IMR-90 (cell line): ENCODE measurements at places on chromosomes 4 and X.
A peak's percentile ranks its signal among the peaks of the same experiment; 100 is the strongest.

DNA sequence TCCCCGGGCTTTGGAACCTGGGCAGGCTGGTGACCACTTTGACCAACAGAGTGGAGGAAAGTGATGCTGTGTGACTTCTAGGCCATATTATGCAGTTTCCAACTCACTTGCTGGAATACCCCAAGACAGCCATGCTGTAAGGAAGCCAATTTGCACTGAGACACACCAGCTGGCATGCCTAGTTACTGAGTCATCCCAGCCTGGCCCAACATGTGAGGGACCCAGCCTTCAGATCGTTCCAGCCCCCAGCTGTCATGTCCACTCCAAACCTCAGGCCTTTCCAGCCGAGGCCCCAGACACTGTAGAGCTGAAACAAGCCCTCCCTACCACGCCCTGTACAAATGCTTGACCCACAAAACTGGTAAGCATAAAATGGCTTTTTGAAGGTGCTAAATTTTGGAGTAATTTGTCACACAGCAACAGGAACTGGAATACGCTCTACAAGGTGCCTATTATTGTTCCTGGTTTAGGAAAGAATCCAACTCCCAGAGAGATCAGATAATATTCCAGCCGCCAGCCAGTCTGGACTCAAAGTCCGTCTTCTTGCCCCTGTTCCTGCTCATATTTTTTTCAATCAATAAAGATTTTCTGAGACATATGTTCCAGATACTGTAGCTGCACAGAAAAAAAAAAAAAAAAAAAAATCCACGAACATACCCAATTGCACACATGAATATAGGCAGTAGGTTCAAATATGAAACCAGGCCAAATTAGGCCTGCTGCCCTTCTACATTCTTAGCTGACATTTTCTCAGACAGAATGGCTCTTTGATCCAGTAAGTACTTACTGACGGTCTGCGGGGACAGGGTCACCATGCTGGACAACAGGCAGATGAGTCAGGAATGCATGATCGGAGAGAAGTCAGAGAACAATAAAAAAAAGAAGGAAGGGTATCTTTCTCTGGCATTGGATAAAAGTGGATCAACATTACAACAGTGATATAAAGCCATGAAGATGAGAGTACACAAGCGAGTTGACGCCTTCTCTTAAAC, 35.1 kb downstream of the SH3KBP1 start:
- DNase-seq, result peak; percentile 65

- peak; percentile 61 for DNase-seq
Observed at GRCh38 chrX:68650491-68650890, 3.0 kb downstream of the STARD8 start.

GRCh38 chr4:26737385-26737784, 123.3 kb upstream of the STIM2 start:
- DNase-seq, result peak; percentile 77

- no peak for DNase-seq
Observed at GRCh38 chr4:39931441-39931901, 46.2 kb downstream of the PDS5A start.

DNA sequence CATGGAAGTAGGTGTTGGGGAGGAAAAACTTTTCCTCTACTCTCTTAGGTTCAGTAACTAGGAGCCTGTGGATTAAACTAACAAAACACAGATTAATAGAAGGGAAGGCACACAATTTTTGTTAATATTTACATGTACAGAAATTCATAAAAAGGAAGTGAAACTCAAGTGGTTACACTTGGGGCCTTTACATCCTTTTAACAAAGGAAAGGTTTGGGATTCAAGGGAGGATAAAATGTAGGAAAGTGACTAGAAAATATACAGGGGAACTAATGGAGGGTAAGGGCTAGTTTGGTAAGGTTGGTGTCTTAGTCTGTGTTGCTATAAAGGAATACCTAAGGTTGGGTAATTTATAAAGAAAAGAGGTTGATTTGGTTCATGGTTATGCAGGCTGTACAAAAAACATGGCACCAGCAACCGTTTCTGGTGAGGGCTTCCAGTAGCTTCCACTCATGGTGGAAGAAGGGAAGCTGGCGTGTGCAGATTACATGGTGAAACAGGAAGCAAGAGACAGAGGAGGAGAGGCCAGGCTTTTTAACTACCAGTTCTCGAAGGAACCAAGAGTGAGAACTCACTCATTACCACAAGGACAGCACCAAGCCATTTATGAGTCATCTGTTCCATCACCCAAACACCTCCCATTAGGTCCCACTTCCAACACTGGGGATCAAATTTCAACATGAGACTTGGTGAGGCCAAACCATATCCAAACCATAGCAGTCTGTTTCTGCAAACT, 124.4 kb downstream of the CHRDL1 start:
- no peak for DNase-seq

DNA sequence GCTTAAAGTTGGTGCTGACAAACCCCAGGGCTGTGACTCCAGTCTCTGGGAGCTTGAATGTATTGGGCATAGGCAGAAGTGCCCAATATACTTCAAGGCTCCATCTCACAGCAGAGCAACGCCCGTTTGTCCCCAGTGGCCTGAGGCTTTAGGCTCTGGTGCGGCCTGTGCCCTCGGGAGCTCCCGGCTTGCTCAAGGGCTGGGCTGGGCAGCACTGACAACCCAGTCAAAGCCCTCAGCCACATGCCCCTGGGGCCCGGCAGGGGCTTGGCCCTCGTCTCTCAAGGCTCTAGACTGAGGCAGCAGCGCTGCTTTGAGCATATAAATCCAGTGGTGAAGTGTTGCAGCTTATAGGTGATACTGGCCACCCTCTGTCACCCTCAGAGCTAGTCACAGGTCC, 203.7 kb downstream of the AFAP1 start:
- DNase-seq, result no peak

DNA sequence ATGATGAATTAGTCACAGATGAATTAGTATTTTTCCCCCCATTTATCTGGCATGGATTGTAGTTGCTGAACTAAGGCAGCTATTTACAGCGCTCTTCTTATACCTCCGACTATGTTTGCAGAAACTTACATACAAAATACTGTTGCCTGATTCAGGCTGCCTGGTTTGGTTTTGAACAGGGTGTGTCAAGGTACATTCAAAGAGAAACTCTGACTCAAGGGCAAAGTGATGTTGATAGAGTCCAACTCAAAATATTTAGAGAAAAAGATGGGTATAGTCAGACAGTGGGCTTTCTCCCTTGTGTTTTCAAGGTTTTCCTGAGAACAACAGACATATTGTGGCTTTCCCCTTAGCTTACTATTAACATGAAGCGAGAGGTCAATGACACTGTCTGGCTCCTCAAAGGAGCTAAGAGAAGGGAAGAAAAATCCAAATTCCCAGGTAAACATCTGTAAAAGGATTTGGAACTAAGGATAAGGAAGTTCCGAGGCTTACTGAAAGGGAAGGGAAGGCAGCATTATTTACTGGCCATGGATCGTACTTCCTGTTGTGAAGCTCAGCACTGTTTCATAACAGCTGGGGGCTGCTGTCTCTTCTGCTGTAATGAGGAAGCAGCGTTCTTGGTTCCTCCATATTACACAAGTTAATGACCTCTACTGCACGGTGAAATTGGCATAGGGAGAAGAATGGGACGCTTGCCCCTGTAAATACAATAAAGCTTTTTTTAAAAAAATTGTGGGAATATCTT, 30.9 kb downstream of the FAM9C start:
- DNase-seq, result no peak

- DNase-seq, result no peak
Observed at GRCh38 chr4:124092541-124092984, 620.0 kb downstream of the ANKRD50 start.

GRCh38 chrX:23904096-23904495, 3.6 kb downstream of the APOO start:
- peak; percentile 40 for DNase-seq

DNA sequence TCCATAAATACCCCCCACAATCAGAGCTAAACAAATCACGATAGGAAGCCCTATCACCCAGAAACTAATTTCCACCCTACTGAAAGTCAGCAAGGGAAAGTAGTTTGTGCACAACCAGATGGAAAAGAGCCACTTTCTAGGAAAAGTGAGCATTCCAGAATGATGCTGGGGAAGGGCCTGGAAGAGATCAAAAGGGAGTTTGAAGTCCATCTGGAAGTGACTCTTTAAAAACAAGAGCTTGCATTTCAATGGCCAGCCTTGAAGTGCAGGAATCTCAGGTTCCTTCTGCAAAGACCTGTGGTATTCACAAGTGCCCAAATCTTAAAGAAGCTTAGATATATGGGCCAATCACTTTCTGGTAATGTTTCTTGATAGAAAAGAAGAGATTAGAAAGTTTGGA, 97.0 kb upstream of the LDB2 start:
- no peak for DNase-seq

DNA sequence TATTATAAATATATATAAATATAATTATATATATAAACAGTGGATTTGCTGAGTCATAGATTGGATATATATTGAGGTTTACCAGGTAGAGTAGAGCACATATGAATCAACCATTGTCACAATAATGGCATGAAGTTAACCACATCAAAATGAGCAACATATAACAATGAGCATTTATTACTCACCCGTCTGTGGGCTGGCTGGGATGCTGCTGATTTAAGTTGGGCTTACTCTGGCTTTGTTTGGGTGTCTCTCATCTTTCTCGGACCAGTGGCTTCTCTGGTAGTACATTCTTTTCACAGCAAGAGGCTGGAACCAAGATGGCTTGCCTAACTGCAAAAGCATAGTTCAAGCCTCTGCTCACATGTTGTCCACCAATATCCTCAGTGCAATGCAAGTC, 111.7 kb upstream of the TAPT1 start:
- DNase-seq, result no peak

GRCh38 chrX:50877310-50877709, 33.2 kb upstream of the BMP15 start:
- no peak for DNase-seq

DNA sequence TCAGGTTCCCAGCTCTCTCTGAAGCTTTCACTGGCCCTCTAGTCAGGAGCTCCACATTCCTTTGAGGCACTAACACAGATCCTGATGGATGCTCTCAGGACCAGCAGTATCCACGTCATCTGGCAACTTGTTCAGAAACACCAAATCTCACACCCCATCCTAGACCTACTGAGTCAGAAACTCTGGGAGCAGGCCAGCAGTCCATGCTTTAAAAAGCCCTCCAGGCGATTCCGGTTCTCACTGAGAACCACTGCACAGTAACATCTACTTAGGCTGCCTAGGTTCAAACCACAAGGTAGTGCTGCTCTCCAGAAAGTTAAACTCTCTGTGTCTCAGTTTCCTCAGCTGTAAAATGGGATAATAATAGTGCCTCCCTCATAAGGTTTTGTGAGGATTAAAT, 55.3 kb downstream of the CCDC158 start:
- peak; percentile 46 for DNase-seq

DNA sequence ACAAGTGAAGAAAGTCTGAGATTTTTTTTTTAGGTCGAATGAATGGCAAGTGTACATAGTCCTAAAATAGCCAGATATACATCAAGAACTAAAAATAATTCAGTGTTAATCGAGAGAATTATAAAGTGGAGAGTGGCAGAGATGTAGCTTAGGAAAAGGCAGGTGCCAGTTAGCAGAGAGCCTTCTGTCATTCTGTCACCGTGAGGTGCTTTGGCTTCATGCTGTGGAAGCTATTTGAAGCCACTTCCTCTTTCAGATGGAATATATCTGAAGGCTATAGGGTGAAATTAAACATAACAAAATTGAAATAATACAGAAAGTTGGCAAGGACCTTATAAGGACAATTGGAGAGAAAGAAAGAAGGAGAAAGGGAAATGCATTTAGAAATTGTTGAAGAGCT, 756.3 kb downstream of the CCSER1 start:
- no peak for DNase-seq

- DNase-seq, result no peak
Observed at GRCh38 chr4:171378323-171378722, 434.9 kb upstream of the GALNTL6 start.

DNA sequence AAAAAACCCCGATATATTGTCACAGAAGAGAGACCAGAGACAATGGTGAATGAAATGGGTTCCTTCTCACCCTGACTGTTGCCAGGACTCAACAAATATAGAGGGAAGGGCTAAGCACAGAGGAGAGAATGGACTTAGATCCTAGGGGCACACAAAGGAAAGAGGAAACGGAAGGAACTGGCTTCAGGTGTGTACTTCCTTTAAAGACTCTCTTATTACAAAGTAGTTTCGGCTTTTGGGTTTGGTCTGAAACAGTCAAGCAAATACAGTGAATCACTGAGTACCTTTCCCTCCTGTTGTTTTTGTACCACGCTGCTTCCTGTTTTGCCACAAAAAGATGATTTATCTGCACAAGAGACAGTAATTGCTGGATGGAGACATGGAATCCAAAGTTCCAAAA, 46.1 kb upstream of the S100G start:
- DNase-seq, result no peak

- no peak for DNase-seq
Observed at GRCh38 chrX:104166735-104167436, 633 bp downstream of the FAM199X start.

GRCh38 chr4:158930639-158930972, 161.8 kb downstream of the FNIP2 start:
- DNase-seq, result no peak

DNA sequence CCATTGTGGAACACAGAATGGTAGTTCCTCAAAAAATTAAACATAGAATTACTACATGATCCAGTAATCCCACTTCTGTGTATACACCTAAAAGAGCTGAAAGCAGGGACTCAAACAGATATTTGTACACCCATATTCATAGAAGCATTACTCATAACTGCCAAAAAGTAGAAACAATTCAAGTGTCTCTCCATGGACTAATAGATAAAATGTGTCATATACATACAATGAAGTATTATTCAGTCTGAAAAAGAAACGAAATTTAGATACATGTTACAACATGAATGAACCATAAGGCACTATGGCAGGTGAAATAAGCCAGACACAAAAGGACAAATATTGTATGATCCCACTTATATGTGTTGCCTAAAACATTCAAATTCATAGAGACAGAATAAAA, 145.1 kb downstream of the ANTXR2 start:
- no peak for DNase-seq

DNA sequence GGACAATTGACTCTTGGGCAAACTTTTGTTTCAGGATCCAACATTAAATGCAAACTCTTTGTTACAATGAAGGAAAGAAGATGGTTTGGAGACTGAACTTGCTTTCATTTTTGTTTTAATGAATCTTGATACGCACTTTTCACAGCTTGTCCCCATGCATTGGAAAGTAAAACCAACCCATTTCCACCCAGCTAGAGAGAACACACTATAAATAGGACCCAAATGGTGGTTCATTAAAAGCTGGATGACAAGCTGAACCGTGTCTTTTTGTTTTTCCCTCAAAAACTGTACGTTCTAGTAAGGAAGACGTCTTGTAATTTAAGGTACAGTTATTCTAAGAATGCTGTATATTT, 95.3 kb upstream of the EGFL6 start:
- DNase-seq, result no peak

DNA sequence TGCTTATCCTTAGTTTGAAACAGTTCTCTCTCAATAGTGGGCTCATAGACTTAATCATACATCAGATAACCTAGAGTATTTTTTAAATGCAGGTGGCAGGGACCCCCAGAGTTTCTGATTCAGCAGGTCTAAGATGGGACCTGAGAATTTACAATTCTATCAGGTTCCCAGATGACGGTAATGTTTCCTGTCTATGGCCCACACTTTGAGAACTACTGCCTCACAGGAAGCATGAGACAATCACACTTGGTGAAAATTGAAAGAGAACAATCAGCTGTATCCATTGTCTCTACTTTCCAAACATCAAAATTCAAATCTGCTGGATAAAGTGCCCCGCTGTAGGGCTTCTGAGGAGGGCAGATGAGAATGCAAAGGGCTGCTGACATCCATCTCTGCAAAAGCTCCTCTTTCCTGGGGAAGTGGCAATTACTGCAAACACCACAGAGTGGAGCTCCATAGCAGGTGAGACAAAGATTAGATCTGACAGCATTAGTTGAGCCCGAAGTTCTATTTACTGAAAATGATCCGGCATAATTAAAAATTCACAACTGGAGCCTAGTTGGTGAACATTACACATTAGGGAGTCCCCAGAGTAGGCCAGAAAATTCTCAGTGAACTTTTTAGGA, 187.8 kb upstream of the MBNL3 start:
- no peak for DNase-seq
